Left renal cortex interstitium (tissue), 4 donors: ENCODE measurements at places on chromosomes 13 and 19. TPM values are rescaled to one million over a fixed set of nuclear protein-coding genes. Genes with fewer than 3 reads are reported as not detected.

- no peak for DNase-seq
These were observed 4.4 kb downstream of the SPC24 start for GRCh38 chr19:11151181-11151580.

DNA sequence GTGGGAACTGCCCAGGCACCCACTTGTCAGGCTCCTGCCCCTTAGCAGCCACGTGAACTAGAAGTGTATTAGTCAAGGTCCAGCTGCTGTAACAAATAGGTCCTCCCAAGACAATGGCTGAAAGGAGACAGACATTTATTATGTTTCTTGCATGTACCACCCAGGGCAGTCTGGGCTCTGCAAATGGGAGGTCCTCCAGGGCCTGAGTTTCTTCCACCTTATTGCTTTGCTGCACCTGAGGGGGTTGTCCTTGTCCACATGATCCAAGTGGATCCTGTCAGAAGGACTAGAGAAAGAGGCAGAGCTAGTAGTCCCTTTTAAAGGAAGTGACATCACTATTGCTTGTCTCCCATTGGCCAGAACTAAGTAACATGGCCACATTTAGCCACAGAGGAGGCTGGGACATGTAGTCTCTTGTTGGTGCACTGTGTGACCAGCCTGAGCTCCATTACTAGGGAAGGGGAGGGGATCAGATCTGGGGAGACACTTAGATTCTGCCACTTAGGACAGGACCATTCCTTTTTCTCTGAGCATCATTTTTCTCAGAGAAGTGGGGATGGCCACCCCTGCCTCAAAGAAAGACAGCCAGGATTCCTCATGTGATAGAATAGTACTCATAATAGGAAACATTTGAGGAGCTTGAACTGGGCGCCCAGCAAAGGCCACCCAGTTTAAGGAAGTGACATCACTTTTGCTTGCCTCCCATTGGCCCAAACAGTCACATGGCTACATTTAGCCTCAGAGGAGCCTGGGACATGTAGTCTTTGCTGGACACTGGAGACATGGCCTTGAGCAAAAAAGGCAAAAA lies 15.1 kb downstream of the CC2D1A start:
- DNase-seq: no peak

- peak; percentile 31 for DNase-seq
These were observed 6.4 kb downstream of the AXL start for GRCh38 chr19:41225238-41226052.

DNA sequence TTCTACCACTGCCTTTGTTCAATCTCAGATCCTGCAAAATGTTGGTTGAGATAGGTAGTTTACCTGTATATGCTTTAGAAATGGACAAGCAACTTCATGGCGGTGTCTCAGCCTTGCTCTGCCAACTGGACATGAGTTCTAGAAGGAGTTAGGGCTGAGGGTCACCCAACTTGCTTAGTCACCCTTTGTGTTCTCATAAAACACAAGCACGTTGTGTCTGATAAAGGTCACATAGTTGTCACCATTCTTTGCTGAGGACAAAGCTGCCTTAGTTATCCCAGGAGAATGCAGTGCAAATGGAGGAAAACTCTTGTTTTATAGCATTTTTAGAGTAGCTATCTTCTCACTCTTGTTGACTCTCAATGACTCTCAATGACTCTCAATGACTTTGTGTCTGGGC lies 218.4 kb upstream of the TMTC4 start:
- no peak for DNase-seq

DNA sequence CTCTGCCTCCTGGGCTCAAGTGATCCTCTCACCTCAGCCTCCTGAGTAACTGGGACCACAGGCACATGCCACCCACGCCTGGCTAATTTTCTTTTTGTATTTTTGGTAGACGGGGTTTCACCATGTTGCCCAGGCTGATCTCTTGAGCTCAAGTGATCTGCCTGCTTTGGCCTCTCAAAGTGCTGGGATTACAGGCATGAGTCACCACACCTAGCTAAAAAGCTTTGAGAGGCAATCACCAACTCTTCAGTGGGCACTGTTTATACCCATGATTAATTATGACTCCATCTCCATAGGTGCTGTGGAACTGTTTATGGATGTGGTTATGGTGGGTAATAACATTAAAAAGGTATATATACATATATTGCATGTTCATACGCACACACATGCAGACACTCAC lies 7.5 kb upstream of the RBM26 start:
- no peak for DNase-seq

DNA sequence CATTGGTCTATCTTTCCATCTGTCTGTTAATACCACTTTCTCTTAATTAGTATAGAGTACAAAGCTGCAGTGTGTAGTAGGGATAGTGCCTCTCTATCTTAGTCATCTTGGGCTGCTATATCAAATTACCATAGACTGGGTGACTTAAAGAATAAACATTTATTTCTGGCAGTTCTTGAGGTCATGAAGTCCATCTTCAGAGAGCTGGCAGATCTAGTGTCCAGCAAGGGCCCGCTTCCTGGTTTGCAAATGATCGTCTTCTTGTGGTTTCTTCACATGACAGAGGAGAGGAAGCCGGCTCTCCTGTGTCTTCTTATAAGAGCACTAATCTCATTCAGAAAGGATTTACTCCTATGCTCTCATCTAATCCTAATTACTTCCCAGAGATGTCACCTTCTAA lies 6.1 kb downstream of the ZNF700 start:
- no peak for DNase-seq

- no peak for DNase-seq
These were observed 35.8 kb downstream of the TGDS start for GRCh38 chr13:94560116-94560515.

DNA sequence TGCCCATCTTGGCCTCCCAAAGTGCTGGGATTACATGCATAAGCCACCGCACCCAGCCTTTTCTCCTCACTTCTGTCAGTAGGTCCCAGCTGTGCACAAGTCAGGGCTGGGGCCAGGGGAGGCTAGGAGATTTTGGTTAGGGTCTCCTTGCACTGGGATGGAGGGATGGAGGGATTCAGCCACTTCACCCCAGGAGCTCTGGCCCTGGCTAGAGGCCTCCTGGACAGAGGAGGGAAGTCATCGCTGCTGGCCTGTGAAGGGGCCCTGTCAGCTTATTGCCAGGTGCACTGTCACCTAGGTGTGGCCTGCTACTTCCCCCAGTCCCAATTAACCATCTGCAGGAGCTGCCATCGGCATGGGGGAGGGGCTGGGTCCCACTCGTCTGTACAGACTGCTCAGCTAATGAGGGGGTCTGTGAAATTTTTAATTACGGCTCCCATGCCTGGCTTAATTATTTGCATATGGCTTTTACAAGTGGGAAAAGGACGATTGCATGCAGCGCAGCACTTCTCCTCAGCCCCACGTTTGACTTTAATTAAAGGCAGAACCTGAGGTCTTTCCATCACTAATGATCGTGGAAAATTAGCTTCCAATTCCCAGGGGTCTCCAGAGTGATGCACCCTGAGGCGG lies 52.4 kb downstream of the CHST8 start:
- DNase-seq: no peak

GRCh38 chr13:111975539-111976473 lies 91.1 kb upstream of the SOX1 start:
- no peak for DNase-seq

- DNase-seq: no peak
These were observed 14.1 kb downstream of the KLF2 start for GRCh38 chr19:16338470-16339360.

DNA sequence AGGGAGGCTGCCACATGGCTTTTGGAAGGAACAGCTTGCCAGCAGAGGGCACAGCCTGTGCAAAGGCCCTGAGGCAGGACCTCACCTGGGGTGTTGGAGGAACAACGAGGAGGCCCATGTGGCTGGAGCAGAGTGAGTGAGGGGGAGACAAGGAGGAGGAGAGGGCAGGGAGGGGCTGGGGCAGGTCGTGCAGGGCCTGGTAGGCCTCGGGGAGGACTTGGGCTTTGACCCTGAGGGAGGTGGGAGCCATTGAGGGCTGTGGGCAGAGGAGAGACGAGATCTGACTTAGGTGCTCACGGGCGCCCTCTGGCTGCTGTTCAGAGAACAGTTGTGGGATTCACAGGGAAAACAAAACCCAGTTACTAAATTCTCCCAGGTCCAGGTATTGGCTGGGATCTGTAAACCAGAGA lies 25.2 kb downstream of the ZNRF4 start:
- DNase-seq: no peak

- DNase-seq: no peak
These were observed 951 bp upstream of the POSTN start for GRCh38 chr13:37599519-37599918.

GRCh38 chr13:41670873-41671443 lies 213.6 kb downstream of the RGCC start:
- DNase-seq: no peak

DNA sequence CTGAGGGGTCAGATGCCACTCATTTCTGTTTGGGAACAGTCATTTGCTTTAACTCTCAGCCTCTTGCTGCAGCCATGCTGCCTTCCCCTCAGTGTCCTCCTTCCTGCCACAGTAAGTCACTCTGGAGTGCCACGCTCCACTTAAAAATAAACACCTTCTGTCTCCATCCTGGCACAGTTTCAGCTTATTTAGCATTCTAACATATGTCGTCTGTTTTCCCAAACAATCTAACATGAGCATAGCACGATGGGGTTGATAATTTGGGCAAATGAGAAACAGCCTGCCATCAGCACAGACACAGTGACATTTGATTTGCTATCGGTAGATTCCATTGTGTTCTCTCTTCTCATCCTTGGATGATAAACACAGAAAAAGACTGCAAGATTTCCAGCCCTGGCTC lies 768.6 kb downstream of the UQCRFS1 start:
- no peak for DNase-seq

Gene FUT3
- polyA plus RNA-seq: 0.32 TPM

Gene ZNF296
- 2.1 TPM for polyA plus RNA-seq

Gene COL5A3
- polyA plus RNA-seq: 1.6 TPM

Gene ETV2
- polyA plus RNA-seq: 3.5 TPM
